SW 1271 (cell line): ENCODE measurements at places on chromosomes 3 and 15.

DNA sequence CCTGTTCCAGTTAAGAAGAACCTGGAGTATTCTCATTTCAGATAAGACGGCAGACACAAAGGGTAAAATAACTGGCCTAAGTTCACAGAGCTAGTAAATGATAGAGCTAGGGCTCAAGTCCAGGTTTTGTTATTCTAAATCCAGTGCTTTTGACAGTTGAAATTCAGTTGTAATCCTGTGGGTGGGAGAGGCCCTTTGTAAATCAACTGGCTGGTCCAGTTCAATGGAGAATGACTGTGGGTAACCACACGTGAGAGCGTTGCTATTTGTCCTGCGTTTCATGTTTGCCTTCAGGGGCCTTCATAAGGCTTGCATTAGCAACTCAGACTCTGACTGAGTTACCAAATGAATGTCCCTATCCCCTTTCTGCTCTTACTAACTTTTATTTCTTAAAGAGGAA is 24.2 kb upstream of the CD96 start:
- no peak for DNase-seq

DNA sequence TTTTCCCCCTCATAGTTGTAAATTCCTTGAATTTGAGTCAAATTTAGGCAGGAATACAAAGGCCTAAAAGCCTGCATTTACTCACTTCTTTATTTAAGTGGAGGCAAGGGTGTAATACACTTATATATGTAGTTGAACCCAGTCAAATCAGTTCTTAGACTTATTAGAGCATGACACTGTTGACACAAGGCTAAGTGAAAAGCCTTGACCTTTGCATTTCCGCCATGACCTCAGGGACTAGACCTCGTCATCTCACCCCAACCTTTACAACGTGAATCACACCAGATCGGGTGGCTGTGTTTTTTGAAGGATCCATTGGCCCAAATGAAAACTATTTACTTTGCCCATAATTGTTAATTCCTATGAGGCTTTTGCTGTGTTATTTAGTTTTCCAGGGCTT is 774.4 kb downstream of the ROBO1 start:
- no peak for DNase-seq

DNA sequence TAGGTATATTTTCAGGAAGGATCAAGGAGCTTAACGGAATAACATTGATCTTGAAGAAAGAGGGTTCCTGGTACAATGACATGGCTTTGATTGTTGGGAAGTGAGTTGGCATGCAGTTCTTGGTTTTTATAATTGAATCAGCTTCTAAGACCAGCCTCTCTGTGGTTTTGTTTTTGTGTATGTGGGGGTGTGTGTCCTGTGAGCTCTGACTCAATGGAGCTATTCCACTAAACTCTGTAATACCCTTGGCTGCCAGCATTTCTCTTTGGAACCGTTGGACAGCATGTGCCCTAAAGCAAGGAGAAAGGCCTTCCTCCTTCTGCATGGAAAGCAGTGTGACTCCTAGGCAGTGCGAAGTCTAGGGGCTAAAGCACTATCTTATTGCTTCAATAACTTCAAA is 124.8 kb downstream of the EDEM1 start:
- no peak for DNase-seq

- DNase-seq: no peak
Observed at GRCh38 chr3:108031895-108032294, 58.9 kb downstream of the CD47 start.

DNA sequence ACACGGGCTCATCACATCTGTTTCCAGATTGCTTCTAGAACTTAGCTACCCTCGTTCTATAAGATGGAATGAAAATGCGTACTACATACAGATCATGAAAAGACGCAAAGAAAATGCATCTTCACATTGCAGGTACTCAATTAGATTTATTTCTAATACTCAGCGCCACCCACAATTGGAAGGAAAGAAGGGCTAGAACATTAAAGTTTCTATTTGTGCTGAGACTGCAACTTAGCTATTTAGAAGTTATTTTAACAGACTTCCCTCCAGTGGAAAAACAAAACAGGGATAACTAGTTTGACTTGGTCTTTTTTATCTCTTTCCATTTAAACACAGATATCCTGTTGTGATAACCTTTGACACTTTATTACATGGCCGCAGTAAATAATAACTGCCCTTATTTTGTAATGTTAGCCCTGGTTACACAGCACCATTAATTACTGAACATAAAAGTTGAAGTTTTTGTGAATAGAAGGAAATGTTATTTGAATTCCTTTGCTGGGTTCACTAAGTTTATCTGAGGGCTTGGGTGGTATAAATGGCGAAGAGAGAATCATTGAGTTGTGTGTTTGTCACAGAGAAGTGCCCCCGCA is 86.9 kb upstream of the SLC25A26 start:
- DNase-seq: no peak

DNA sequence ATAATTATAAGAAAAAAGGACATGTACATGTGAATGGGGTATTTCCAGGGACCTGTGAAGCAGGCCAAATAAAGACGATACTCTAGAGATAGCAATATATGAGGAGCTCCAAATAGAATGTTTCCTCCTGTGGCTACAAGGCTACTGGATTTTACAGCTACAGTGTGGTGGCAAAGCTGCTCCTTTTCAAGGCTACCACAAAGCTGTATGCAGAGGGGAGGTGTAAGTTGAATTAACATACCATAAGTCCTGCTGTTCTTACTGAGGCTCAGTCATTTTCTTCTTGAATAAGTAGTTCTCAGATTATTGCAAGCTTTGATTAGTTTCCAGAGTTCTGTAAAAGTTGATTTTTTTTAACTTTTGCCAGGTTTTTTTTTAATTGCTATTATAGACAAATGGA is 1184.6 kb upstream of the EPHA6 start:
- no peak for DNase-seq

GRCh38 chr3:33826688-33827087 is 28.3 kb downstream of the PDCD6IP start:
- DNase-seq: no peak

DNA sequence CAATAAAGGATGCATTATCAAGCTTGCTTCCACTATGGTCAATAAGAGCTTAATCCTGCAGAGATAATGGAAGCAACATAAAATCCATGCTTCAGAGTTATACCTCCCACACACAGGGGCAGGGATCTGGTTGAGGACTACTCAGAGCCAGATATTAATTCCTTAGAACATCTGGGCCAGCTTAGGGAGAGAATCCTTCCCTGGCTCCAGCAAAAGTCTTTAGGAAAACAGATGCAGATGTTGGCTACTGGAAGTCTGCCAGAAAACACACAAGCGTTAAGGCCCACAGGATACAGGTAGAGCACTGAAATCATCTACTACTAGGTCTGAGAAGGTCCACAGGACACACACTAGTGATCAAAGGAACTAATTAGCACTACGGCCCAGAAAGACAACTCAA is 25.2 kb downstream of the TMEM202 start:
- no peak for DNase-seq

DNA sequence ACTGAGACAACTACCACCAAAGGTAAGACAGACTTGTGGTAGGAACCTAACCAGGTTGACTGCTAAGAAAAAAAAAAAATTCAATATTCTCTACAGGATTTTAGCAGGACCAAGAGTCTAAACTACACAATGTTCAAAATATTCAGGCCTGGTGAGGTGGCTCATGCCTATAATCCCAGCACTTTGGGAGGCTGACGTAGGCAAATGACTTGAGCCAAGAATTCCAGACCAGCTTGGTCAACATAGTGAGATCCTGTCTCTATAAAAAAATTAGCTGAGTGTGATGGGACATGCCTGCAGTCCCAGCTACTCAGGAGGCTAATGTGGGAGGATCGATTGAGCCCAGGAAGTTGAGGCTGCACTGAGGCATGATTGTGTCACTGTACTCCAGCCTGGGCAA is 341.6 kb upstream of the WNT5A start:
- DNase-seq: no peak

DNA sequence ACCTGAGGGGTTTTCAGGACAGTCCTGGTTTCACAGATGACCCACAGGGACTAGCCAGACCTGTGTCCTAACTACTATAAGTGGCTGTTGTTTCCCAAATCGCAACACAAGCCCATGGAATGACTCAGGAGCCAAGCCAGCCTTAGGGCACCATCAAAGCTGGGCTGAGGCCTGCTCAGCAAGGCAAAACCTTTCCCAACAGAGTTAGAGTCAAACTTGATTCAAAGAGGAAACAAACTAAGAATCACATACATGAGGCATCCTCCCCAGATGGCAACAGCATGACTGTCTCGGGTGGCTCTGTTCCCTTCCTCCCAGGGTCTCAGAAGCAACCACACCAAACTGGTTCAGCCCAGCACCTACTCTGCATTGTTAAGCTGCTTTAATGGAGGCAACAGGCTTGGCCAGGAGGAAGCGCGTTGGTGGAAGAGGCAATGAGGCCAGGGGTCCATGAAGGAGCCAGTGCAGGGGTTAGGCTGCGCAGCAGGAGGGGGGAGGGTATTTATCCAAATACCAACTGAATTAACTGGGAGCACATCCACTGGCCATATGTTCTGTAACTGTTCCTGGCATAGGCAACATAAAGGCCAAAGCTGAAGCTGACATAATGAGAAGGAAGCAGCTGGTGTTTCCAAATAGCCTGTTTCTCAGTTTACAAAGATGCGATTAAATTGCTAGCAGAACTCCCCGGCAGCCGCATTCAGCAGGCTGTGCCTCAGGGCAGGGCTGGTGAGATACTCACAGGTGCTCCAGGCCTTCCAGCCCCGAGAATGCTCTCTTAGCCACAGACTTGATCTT is 102.4 kb downstream of the LRIG1 start:
- no peak for DNase-seq

- DNase-seq: no peak
Observed at GRCh38 chr15:38065721-38066345, 131.4 kb downstream of the TMCO5A start.

GRCh38 chr3:133888726-133889340 is 6.8 kb downstream of the RAB6B start:
- DNase-seq: no peak

DNA sequence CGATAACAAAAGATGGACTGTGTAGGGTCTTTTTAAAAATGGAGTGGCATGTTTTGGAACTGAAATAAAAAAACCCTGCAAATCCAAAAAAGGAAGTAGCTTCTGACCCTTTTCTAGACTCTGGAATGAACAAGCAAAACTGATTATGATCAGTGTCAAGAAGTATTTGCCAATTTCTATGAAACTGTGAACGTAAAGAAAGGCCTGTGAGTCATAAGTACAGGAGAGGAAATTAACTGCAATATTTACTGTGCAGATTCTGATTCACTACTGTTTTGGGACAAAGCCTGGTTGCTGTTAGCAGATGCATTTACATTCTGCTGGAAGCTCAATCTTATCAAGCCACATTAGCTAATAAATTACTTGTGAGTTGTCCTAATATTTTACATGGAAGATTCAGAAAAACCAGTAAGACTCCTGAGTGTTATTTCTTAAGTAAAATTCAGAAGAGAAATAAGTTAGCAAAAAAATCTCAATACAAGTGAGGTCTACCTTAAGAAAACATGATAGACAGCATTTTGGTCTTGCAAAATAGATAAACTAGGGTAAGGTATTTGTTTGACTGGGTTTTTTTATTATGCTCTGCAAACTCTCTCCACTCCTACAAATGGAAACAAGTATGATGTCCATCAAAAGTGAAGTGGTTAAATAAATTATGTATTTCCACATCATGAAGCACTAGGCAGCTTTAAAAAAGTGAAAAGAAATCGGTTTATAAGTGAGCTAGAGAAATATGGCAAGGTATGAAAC is 90.2 kb upstream of the LMOD3 start:
- DNase-seq: peak; percentile 20

- no peak for DNase-seq
Observed at GRCh38 chr3:5948084-5948483, 760.6 kb downstream of the EDEM1 start.

GRCh38 chr3:131218196-131218595 is 163.4 kb upstream of the NUDT16 start:
- no peak for DNase-seq

DNA sequence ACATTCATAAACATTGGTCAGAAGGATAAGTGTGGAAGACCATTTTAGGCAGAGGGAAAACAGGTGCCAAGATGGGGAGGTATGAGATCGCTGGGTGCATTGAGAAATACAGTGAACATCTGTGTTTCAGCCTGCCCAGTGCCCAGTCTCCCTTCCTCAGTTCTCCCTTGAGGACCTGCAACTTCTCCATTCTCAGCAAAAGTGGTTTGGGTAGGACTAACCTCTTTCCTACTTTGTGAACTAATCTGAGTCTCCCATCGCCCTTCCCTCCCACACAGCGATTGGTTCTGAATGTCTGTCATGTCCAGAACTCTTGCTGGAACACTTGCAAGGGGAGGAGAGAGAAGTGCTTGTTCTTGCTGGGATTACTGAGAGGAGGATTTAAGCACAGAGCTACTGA is 10.9 kb upstream of the CCNL1 start:
- DNase-seq: no peak
